ENCODE measurements at places on chromosomes 3 and 15. TPM values are rescaled to one million over a fixed set of nuclear protein-coding genes. Genes with fewer than 3 reads are reported as not detected.

- H3K27ac ChIP-seq: no peak overlapping the region
- H3K27me3 ChIP-seq: no peaks in the 10 kb centered on the region
- no peak for DNase-seq
- H3K4me1 ChIP-seq: no peaks in the 10 kb centered on the region
- no peak overlapping the region for H3K4me3 ChIP-seq
Observed at GRCh38 chr15:50126072-50126471, 7.0 kb upstream of the ATP8B4 start.

- DNase-seq: no peak
- no peaks in the 10 kb centered on the region for H3K36me3 ChIP-seq
- H3K4me3 ChIP-seq: no peak overlapping the region
- no peaks in the 10 kb centered on the region for H3K4me1 ChIP-seq
- H3K27me3 ChIP-seq: no peaks in the 10 kb centered on the region
Observed at GRCh38 chr15:28993051-28993719, 107.4 kb downstream of the APBA2 start.

GRCh38 chr3:27464646-27465045 is 19.5 kb downstream of the SLC4A7 start:
- peaks cover 6% of the 10 kb centered on the region for H3K4me1 ChIP-seq
- H3K36me3 ChIP-seq: no peaks in the 10 kb centered on the region
- DNase-seq: no peak
- H3K4me3 ChIP-seq: no peak overlapping the region
- H3K27ac ChIP-seq: no peak overlapping the region

- no peak for DNase-seq
- no peaks in the 10 kb centered on the region for H3K27me3 ChIP-seq
- H3K36me3 ChIP-seq: no peaks in the 10 kb centered on the region
- H3K27ac ChIP-seq: no peak overlapping the region
Observed at GRCh38 chr3:1056744-1057143, 36.1 kb upstream of the CNTN6 start.

DNA sequence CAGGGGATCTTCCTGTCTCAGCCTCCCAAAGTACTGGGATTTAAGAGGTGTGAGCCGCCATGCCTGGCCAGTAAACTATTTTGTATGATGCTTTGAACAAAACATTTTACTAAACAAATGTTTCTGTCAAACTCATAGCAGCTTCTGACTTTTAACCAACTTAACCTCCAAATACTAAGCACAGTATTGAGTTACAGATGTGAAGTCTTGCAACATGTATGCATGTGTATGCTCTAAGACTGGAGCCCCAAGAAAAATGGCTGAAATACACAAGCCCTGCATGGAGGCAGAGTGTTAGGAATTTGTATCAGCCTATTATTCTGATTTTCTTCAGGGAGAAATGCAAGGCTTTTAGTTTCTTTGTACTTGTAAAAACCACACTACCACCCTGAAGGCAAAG is 137.1 kb downstream of the CBLB start:
- no peaks in the 10 kb centered on the region for H3K36me3 ChIP-seq
- no peak overlapping the region for H3K27ac ChIP-seq
- DNase-seq: no peak
- peaks cover 11% of the 10 kb centered on the region for H3K4me1 ChIP-seq

DNA sequence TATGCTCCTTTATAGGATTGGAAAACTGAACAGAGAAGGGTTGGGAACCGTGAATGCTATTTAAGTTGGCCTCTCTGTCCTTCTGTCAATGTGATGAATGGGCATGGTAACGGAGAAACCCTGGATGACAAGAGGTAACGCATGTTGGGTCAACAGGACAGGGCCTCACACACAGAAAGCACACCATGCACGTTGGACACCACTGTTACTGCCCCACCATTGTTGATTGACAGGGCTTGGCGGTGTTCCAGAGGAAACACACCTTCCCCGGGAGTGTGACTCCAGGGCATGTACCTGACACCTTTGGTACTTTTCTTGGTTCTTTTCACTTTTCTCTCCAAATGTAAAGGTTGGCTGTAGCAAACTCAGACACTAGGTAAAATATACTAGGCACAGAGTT is 548.5 kb downstream of the OCA2 start:
- H3K4me3 ChIP-seq: no peak overlapping the region
- H3K4me1 ChIP-seq: no peaks in the 10 kb centered on the region
- no peak overlapping the region for H3K27ac ChIP-seq
- DNase-seq: no peak
- H3K36me3 ChIP-seq: no peaks in the 10 kb centered on the region

DNA sequence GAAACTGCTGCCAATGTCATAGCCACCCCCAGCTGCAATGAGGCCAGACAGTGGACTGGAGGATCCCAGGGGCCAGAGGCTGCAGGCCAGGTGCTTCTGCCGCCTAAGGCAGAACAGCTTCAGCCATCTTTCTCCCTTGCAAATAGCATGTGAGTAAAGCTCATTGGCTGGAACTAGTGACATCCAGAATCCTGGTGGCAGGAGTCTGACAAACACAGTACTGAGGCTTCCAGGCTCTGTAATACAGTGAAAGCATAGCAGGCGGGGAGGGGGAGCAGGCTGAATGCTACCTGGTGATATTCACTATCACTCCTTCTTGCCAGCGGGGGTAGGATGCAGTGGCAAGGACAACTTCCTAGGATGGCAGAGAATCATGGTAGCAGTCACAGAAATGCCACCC is 36.5 kb upstream of the TBC1D21 start:
- H3K36me3 ChIP-seq: no peaks in the 10 kb centered on the region
- no peak overlapping the region for H3K27ac ChIP-seq
- DNase-seq: no peak
- no peaks in the 10 kb centered on the region for H3K27me3 ChIP-seq
- H3K4me1 ChIP-seq: no peaks in the 10 kb centered on the region

DNA sequence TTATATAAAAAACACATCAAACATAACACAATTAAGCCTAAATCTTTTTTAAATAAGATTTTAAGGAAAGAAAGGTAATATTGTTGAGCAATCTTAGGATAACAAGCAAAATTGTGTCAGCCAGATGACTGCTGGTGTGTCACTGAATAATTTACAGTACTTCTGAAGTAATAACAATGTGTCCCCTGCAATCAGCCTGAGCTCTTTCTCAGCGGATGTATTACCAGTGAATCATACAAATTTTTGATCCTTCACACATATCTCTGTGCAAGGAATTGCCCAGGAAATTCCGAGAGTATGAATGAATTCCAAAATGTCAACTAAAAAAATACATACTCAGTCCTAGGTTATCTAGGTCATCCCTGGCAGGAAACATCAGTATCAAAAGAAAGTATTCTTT is 76.6 kb upstream of the PTX3 start:
- H3K27ac ChIP-seq: no peak overlapping the region
- no peaks in the 10 kb centered on the region for H3K36me3 ChIP-seq
- no peak overlapping the region for H3K4me3 ChIP-seq
- no peaks in the 10 kb centered on the region for H3K27me3 ChIP-seq

DNA sequence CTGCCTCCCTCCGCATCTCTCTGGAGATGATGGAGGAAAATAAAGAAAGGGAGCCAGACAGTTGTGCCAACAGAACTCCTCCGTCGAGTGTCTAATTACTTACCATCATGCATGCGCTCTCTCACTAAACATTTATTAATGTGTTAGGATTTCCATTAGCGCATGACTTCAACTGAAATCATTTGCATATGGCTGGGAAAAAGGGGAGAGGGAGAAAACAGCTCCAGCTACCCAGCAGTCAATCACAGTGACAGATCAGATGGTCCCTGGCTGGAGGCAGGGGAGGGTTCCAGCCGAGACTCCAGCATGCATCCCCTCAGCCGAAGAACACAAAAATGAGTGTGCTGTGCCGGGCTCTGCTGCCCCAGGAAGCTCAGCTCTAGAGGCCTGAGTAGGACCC is 6.8 kb upstream of the RHO start:
- H3K4me1 ChIP-seq: peaks cover 6% of the 10 kb centered on the region
- no peak overlapping the region for H3K4me3 ChIP-seq
- H3K27me3 ChIP-seq: no peaks in the 10 kb centered on the region
- H3K27ac ChIP-seq: no peak overlapping the region

GRCh38 chr15:72112805-72113204 is 5.1 kb downstream of the MYO9A start:
- no peak overlapping the region for H3K4me3 ChIP-seq
- peaks cover 79% of the 10 kb centered on the region for H3K4me1 ChIP-seq
- no peaks in the 10 kb centered on the region for H3K36me3 ChIP-seq
- DNase-seq: no peak
- no peaks in the 10 kb centered on the region for H3K27me3 ChIP-seq

SCN11A gene
- total RNA-seq: not detected

PLA2G4E gene
- total RNA-seq: 8.8 TPM

OR5K2 gene
- total RNA-seq: not detected

GOLGA8G gene
- not detected for total RNA-seq

KCNMB2 gene
- total RNA-seq: 1.5 TPM

CDCP1 gene
- 27.5 TPM for total RNA-seq

PLS1 gene
- total RNA-seq: 3.9 TPM

SERPINI2 gene
- total RNA-seq: not detected

EPHA3 gene
- total RNA-seq: 24.1 TPM

Measured in vagina (tissue), 2 donors.